Dorsolateral prefrontal cortex (tissue), 122 donors: ENCODE measurements at places on chromosomes 7 and 10.

GRCh38 chr10:127937069-127937468, 30.2 kb downstream of the PTPRE start:
- DNase-seq, result no peak

DNA sequence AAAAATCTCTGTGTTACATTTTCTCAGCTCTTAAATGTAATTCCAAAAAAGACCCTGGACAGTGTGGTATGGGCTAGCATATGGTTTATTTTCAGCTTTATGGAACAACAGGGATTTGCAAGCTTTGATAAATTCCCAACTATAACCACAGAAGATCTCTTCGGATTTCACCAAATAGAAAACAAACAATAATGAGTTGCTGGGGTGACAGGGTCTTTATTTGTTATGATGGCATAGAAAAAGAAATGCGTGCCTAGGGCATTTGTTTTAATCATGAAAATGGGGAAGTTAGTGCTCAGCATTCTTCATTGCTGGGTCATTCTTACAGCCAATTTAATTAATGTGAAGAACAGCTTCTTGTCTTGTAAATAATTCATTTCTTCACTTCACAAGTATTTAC, 139.0 kb downstream of the LRRN3 start:
- no peak for DNase-seq

- no peak for DNase-seq
Observed at GRCh38 chr7:142607351-142607750, 141.9 kb upstream of the PRSS1 start.

GRCh38 chr10:9081961-9082360, 1027.5 kb downstream of the GATA3 start:
- no peak for DNase-seq
